ENCODE measurements at places on chromosomes 7 and 10.

GRCh38 chr7:3747467-3747866 is 446.4 kb downstream of the SDK1 start:
- no peak for DNase-seq

- DNase-seq, result no peak
Observed at GRCh38 chr10:43306899-43307298, 40.0 kb upstream of the RASGEF1A start.

GRCh38 chr10:14843327-14843988 is 5.4 kb downstream of the HSPA14 start:
- DNase-seq, result no peak

- DNase-seq, result no peak
Observed at GRCh38 chr10:128489324-128490247, 363.4 kb upstream of the MKI67 start.

- DNase-seq, result no peak
Observed at GRCh38 chr7:15885678-15886077, 199.2 kb upstream of the MEOX2 start.

DNA sequence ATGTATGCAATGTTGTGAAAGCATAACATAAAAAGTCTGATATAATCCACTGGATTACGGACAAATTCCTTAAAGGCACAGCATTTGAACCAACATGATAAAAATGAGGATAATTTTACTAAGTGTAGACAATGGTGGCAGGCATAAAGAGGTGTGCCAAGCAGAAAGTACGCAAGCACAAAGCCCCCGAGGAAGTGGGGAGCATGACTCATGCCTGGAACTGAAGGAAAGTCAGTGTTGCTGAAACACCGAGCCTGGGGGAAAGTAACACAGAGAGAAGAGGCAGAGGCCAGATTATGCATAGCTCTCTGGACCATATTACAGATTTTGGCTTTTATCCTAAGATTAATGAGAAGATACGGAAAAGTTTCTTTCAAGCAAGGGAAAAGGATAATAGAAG is 490.0 kb upstream of the PHF14 start:
- DNase-seq, result no peak

- DNase-seq, result no peak
Observed at GRCh38 chr10:118940386-118940785, 89.1 kb upstream of the NANOS1 start.

DNA sequence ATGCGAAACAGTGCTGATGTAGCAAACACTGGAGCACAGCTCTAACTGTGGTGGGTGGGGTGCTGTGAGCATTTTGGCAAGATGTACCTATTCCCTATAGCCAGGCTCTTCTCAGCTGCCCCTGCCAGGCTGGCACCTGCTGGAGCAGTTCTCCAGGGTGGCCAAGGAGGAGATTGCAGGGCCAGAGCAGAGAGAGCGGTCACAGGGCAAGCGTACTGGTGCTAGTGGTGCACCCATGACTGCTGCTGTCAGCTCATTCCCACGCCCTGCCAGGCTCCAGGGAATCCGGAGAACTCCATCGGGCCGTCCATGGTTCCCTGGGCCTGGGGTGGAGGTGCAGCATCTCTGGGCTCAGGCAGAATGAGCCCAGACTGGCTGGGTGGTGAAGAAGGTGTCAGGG is 2.1 kb downstream of the COL13A1 start:
- DNase-seq, result no peak

DNA sequence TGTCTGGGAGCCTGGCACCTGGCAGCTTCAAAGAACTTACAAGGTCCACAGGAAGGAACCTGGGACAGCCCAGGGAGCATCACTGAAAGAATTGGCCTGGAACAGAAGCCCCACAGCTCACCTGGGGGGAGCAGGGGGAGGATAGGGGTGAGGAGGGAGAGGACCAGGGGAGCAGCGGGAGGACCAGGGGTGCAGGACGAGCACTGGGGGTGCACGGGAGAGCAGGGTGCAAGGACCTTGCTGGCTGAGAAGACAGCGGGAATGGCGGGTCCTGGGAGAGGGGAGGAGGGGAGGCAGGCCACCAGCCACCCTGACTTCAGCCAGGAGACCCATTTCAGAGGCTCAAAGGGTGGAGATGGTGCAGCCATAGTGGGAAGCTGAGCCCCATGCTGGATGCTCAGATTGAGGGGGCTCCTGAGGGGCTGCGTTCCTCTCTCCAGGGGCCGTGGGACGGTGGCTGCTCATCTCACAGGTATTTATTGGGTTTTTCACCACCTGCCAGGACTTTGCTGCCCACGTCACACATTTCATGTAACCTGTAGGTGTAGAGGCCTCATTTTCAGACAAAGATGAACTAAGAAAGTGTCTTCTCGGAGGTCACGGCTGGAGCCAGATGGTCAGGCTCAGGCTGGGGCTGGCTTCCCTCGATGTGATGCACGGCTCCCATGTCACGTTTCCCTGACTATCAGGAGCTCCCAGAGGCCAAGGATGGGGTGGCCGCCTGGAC is 110.1 kb downstream of the WDR37 start:
- no peak for DNase-seq

DNA sequence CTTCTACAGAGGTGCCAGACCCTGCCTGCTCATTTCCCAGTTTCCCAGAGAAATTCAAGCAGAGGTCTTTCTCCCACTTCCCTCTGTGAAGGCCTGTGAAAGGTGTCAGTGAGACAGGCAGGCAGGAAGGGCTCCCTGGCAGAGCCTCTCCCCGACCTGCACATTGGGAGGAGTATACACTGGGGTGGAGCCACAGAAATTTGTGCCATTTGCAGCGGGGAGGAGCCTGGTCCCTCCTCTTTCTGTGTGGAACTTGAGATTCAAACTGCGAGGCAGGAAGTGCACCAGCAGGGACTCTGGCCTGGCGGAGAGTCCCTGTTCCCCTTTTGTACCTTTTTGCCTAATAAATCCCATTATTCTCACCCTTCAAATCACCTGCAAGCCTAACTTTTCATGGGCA is 54.6 kb upstream of the OPN4 start:
- DNase-seq, result no peak

DNA sequence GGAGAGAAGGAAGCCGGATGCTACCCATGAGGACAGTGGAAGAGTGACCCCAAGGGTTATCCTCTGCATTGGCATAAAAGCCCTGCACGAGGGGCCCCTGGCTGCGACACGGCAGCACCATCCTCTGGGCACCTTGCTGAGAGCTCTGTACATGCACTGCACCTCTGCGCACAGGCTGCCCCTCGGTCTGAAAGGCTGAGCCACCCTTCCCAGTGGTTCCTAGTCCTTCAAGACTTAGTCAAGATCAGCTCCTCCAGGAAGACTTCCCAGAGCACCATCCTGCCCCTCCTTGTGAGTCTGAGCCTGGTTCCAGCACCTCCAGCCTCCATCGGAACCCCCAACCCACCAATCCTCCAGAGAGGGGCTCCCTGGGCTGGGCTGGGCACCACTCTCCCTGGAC is 37.9 kb upstream of the CNPY1 start:
- no peak for DNase-seq

DNA sequence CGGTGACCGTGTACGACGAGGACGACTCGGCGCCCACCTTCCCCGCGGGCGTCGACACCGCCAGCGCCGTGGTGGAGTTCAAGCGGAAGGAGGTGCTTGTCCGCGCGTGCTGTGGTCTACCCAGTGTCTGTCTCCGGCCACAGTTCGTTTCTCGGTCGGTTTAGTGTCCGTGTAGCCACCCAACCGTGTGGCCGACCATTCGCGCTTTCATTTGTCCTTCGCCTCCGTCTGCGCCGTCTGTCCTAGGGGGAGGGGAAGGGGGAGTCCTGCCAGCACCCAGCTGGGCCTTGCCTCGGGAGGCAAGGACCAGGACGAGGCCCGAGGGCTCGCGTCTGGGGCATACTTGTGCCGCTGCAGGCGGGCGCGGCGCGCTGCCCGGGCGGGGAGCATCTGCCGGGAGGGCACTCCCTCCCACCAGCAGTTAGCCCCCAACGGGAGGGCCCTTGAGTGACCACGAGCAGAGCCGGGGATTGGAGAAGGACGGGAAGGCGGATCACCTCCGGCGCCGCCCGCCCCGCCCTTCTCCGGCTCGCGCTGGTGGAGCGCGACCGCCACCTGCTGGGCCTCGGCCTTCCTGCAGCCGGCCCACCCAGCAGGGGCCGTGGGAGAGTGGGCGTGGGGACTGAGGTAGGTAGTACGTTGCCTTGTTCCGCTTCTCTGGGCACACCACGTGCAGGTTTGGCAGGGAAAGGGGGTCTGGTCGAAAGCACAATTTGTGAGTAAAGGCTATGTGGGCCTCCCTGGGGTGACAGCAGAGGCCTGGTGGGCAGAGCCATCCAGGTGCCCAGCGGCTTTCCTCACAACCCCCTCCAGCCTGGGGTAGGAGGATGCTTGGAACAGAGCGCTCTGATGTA is 28.5 kb downstream of the RET start:
- DNase-seq, result no peak

All from LNCaP clone FGC (cell line).